ENCODE measurements at places on chromosomes 7 and 10.

- DNase-seq, result no peak
Observed at GRCh38 chr7:50488379-50488778, 38.2 kb upstream of the FIGNL1 start.

DNA sequence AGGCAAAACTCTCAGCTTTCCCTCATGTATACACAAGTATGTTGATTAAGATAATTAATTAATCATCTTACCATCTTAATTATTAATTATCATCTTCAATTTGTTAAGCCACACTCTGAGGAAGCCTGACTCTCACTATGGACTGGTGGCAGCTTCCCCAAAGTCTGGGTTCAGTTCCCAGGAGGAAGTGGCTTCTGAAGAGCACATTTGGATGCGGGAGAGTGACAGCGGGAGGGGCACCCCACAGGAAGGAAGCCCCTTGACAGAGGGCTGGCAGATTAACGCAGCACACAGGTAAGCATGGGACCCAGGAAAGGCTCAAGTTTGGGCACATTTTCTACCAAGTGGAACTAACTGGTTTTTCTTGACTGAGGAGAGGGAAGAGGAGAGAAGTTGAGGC lies 13.4 kb upstream of the SLIT1 start:
- no peak for DNase-seq

DNA sequence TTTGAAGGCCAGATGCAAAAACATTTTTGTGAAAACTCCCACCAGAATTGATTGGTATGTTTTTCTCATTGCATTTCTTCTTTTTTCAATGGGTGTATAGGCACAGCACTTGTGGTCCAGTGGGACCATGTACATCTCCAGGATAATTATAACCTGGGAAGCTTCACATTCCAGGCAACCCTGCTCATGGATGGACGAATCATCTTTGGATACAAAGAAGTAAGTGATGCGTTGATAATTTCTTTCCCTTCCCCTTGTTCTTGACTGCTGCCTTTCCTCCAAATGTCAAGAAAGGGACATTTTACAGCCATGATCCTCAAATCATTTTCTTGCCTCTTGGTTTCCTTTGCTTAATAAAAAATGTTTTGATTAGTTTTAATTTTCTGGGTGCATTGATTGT lies 331.5 kb downstream of the PLXDC2 start:
- no peak for DNase-seq

- DNase-seq, result no peak
Observed at GRCh38 chr7:140300243-140301136, 97.8 kb downstream of the SLC37A3 start.

DNA sequence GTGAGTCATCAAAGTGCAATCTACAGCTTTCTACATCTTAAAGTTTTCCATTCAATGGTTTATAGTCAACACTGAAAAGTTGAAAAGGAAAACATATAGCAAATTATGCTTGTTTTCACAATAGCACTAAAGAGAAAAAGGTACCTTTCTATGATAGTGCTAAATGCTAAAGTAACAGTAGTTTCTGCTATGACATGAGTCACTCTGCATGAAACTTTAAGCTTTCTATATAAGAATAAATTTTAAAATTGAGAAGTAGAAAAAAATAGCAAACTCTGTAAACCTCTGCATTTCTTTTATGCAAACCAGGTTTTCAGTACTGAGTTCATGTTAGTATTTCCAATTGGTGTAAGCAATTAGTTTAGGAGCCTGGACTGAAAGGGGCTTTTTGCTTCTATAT lies 31.2 kb upstream of the TMEM168 start:
- DNase-seq, result no peak

- DNase-seq, result no peak
Observed at GRCh38 chr7:34463830-34464229, 194.2 kb upstream of the NPSR1 start.

Data from stimulated activated CD8-positive, alpha-beta memory T cell treated with anti-CD3 and anti-CD28 coated beads, Interleukin-4, amount 100 ng/mL, for 1 hour (primary cell).